ENCODE measurements at places on chromosomes 5 and 9.

DNA sequence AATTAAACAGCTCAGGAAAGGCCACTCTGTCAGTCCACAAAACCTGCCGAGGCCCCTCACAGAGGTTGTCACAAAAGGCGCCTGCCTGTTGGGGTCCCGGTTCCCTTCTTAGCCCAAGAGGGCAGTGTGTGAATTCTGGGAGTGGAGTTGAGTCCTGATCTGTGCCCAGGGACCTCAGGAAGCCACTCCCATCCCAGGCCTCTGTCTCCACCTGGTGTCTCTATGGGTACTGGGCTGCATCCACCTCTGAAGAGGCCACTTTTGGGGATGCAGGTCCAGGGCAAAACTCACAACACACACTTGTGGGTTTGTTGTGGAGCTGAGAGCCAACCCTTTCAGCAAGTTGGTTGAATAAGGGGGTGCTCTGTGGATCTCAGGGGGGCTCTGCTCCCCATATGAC lies 74.3 kb upstream of the STXBP1 start:
- DNase-seq, result no peak

GRCh38 chr9:127104581-127105311 lies 17.7 kb downstream of the ANGPTL2 start:
- no peak for DNase-seq

DNA sequence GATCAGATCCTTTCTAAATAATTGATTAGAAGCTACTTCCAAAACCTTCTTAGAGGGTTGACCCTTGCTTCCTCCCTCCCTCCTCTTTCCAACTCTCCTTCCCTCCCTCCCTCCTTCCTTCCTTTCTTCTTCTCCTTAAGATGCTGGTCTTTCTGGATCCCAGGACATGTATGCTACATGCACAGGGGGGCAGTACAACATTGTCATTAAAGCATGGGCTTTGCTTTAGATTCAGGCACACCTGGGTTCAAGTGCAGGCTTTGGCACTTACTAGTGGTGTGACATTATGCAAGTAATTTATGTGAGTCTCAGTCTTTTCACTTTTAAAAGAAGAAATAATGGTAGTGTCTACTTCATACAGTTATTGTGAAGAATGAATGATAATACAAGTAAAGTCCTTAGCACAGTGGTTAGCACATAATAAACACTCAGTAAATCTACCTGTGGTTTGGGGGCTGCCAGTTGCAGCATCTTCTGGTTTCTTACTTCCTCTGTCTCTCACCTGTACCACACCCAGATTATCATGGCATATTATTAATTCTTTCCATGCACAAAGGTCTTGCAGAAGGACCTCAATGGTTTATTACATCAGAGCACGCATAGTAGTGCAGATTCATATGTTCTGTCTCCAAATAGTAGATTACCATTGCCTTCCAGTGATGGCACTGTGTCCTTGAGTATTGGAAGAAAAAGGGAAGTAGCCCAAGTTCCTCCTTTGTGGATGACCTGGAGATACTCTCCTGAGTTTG lies 154.1 kb downstream of the ARHGAP26 start:
- DNase-seq, result no peak

GRCh38 chr5:122137702-122138101 lies 8.4 kb downstream of the ZNF474 start:
- DNase-seq, result no peak

- DNase-seq, result no peak
Observed at GRCh38 chr5:180155365-180155926, 53.6 kb downstream of the RASGEF1C start.

DNA sequence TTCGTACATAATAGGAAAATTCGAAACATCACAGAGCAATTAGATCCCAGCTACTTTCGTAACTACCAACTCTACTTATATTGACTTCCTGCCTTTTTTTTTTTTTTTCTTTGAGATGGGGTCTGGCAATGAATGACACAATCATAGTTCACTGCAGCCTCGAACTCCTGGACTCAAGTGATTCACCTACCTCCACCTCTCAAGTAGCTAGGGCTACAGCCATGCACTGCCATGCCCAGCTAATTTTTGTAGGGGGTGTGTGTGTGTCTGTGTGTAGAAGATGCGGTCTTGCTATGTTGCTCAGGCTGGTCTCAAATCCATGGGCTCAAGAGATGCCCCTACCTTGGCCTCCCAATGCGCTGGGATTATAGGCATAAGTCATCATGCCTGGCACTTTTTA lies 5.8 kb upstream of the PAIP2 start:
- no peak for DNase-seq

- DNase-seq, result peak; percentile 45
Observed at GRCh38 chr5:151155775-151156506, 1.6 kb downstream of the ANXA6 start.

GRCh38 chr5:56734091-56734694 lies 81.2 kb upstream of the MAP3K1 start:
- DNase-seq, result no peak

GRCh38 chr9:21381448-21382339 lies 3.5 kb downstream of the IFNA2 start:
- DNase-seq, result no peak

DNA sequence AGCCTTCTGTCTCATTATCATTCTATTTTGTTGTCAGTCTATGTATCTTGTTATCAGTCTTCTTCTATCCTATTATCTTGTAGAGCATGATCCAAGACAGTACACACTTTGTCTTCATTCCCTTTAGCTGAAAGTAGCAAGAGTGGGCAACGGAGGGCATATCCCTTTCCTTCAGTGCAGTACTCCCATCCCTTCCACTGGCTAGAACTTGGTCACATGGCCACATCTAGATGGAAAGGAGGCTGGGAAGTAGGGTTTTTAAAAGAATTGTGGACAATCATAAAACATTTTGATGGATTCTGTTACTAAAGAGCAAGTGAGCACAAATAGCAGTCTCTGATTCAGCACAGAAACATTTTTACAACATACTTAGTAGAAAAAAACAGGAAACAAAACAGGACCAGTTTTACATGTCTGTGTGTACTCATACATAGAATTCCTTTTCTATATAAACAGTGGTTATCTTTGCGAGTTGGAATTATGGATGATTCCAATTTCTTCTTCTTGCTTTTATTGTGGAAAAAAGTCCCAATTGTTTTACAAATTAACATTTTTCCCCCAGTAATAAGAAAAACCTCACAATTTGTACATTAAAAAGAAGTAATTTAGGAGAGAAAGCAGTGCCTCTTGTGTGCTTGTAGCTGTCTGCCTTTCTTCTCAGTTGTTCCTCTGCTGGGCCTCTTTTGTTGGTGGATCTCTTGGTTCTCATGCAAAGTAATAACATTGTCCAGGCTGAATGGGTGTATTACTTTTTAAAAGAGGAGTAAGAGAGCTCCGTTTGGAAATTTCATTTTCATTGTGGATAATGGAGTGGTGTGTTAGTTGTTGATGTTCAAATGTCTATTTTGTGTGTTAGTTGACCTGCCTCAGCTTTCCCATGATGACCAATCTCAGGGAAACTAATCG lies 410.9 kb upstream of the TRPC7 start:
- DNase-seq, result no peak

DNA sequence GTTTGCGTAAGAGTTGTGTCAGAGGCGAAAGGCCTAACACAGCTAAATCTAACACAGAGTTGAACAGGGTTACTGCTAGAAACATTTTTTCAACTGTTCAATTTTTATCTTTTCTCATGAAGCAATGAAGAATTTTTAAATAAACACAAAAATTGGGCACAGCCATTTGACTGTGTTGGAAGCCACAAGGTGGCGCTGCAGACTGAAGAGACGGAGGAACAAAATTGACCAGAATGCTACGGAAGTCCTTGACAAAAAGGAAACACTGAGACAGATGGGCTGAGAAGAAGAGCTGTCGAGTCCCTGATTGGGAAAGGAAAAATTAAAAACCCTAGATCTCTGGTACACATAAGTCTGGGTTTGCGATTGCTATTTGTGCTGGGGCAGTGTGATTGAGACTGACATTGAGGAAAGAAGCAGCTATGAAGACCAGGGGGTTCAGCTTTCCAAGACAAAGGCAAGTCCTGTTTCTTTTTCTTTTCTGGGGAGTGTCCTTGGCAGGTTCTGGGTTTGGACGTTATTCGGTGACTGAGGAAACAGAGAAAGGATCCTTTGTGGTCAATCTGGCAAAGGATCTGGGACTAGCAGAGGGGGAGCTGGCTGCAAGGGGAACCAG lies at the start of gene PCDHB9:
TSS of gene PCDHB9 (plus strand) at position 265 of the 616 bp plus-strand sequence. CDS start at position 423, 158 bp downstream.
- no peak for DNase-seq

DNA sequence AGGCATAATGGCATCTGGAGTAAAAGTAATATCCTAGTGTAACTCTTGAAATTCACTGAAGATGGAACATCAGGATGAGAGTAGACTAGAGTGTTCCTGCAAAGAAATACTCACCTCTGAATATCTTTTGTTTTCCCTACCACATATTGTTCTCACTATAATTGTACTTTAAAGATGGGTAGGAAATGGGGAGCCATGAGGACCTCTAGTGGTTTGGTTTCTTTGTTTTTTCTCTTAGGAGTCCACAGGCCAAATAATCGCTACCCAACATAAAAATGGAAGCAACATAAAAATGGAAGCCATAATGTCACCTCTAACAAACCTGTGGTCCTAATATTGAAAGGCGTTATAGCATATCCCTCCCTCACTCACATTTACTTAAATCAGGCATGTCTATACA lies 2375.8 kb downstream of the MAT2B start:
- no peak for DNase-seq

GRCh38 chr5:137379555-137380286 lies 119.4 kb downstream of the SPOCK1 start:
- DNase-seq, result no peak

GRCh38 chr9:111023128-111023527 lies 15.1 kb downstream of the LPAR1 start:
- DNase-seq, result no peak

DNA sequence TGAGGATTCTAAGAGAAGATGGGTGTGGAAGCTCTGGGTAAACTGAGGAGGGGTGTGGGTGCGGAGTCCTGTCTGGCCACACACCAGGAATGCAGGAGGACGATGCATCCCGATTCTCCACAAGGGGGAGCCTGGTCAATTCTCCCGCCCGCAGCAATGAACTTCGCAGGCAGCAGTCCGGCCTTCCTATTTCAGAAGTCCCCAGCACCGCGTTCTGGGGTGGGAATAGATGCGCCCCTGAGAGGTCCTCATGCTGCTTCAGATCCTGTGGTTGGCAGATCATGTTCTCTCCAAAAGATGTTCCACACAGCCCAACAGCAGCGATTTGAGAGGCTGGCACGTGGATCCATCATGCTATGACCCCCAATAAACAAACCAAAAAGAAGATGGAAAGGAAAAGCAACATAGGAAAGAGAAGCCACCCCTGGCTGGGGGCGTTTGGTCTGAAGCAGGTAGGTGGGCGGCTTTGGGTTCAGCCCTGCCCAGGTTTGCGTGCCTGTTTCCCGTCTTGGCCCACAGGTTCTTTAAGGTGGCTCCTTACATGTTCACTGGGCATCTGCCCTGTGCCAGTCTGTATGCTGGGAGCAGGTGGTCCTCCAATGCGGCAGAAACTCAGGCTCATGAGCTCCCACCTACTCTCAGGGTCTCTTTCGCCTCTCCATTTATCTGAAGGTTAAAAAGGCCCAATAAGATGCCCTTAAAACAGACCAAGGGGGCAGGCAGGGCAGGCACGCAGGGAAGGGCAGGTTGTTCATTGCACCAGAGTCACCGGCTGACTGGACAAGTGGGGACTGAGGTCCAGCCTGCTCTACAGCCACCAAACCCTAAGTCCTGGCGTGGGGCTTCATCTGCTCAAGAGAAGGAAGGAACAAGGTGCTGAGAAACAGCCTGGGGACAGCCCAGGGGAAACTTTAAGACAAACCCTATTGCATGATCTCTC lies 171.6 kb downstream of the PAX5 start:
- no peak for DNase-seq

GRCh38 chr5:22306011-22306410 lies 547.1 kb downstream of the CDH12 start:
- DNase-seq, result no peak

DNA sequence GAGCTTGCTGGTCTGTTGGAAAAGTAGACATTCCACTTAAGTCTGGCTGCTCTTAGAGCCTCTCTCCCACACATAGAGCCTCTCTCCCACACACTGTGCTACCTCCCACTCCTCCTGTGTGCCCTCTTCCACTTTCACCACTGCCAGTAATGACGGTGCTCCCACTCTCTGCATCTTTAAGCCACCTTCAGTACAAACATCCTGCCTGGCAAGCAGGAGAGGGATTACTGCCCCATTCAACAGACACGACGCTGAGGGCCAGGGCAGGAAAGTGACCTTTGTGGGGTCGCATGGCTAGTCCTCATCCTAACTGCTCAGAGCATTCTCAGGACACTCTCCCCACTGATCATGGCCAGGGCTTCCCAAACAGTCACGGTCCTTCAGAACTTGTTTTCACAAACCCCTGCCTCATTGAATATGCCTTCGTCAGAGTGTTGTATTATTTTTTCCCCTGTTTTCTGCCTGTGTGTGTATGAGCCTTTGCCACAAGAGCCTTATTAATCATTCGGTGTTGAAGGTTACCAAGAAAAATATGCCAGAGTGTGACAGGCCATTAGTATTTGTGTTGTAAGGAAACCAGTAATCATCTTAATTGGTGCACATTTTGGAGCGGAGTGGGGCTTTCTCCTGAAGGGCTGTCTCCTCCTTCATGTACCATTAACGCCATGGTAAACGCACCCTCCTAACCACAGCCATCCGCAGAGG lies 87.1 kb upstream of the SAP30L start:
- DNase-seq, result no peak

DNA sequence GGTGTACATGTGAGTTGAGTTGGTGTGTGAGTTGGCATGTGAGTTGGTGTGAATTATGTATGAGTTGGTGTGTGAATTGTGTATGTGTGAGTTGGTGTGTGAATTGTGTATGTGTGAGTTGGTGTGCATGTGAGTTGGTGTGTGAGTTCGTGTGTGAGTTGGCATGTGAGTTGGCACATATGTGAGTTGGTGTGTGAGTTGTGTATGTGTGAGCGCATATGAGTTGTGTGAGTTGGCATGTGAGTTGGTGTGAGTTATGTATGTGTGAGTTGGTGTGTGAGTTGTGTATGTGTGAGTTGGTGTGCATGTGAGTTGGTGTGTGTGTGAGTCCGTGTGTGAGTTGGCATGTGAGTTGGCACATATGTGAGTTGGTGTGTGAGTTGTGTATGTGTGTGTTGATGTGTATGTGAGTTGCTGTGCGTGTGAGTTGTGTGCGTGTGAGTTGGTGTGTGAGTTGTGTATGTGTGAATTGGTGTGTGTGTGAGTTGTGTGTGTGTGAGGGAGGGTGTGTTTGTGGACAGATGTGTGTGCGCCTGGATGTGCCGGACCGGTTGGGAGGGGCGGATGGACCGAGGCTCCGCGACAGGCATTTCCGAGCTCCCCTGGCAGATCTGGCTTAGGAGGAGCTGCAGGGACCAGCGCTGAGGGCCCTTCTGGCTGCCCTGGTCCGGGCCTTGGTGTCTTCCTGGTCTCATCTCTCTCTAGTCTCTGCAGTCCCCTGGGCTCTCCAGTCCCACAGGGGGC lies 162.5 kb upstream of the IER5L start:
- no peak for DNase-seq

DNA sequence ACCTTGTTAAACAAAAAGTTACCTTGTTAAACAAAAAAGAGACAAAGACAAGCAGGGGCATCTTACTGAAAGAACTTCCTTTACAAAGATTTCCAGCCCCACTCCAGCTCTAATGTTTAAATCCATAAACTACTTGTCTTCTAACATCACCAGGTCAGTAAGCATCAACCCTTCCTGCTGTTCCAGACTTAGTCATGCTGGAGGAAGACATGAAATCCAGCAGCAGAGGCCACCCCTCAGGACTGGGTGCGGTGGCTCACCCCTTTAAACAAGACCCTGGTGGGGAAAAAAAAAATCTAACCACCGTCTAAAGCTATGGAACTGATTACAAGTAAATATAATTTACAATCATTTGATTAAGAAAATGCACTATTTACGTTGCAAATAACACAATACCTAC lies 9.1 kb downstream of the PDCL start:
- DNase-seq, result no peak
